SK-N-SH (cell line): ENCODE measurements at places on chromosomes 12 and 14.

- no peak for DNase-seq
These were observed 12.4 kb upstream of the DPF3 start for GRCh38 chr14:72906316-72906715.

DNA sequence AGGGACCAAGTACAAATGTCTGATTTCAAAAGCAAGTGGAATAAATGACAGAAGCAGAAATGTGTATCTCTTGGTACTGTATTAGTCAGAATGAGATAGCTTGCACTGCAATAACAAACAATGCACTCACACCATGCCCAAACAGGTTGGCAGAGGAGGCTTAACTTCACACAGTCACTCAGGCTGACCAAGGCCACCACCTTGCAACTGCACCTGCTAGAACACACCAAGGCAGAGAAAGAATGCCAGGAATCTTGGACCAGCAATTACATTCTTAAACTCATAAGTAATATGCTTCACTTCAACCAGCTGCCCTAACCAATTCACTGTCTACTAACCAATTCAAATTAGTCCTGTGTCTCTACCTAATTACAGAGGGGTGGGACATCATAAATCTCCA is 378.3 kb downstream of the BCL11B start:
- DNase-seq, result no peak

DNA sequence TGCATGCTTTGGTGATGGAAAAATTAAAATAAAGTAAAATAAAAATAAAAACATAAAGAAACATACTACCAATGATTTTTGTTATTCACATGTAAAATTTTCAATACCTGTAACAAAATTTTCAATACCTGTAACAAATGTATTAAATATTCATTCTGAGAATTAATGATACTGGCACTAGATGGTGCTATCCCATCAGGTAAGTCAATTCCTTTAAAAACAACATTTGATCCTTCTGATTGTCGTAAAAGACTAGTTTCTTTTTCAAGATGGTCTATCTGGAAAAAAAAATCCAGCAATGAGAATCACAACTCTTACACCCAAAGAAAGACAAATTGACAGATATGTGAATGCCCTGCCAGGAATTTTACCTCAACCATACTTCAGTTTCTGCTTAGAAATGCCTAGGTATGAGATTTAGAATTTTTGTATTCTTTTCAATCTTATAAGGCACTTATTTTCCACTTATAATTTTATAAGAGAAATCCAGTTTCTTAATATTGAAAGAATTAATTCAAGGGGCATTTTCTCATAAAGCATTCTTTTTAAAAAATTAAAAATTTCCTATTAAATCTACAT is 30.7 kb downstream of the CEP290 start:
- peak; percentile 25 for DNase-seq

- no peak for DNase-seq
These were observed 5.6 kb upstream of the TBK1 start for GRCh38 chr12:64446295-64446694.

GRCh38 chr14:50237427-50237826 is 6.0 kb upstream of the SOS2 start:
- no peak for DNase-seq

DNA sequence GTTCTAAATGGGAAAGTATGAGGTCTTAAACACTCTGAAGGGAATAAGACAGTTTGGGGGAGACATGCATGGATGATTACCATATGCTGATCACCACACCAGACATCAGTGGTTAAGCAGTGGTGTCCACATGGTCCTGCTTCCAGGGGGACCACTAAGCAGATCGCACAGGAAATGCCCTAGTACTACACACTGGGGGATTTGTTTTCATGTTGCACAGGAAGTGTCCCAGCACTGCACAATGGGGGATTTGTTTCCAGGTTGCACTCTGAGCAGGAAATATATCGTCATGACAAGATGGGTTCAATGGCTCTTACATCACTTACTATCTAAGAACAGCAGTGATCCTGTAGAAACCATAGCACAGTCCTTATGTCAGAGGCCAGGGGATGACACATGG is 245.5 kb downstream of the BCL11B start:
- DNase-seq, result no peak
